Lower lobe of right lung (tissue), 2 donors: ENCODE measurements at places on chromosomes 13 and 19. TPM values are rescaled to one million over a fixed set of nuclear protein-coding genes. Genes with fewer than 3 reads are reported as not detected.

Gene BRME1
- total RNA-seq: 2.0 TPM

Gene CD177
- 5.7 TPM for total RNA-seq

Gene KLK15
- not detected for total RNA-seq

Gene GRIN2D
- 0.95 TPM for total RNA-seq

Gene PCDH9
- 8.9 TPM for total RNA-seq

Gene GALP
- total RNA-seq: not detected

DNA sequence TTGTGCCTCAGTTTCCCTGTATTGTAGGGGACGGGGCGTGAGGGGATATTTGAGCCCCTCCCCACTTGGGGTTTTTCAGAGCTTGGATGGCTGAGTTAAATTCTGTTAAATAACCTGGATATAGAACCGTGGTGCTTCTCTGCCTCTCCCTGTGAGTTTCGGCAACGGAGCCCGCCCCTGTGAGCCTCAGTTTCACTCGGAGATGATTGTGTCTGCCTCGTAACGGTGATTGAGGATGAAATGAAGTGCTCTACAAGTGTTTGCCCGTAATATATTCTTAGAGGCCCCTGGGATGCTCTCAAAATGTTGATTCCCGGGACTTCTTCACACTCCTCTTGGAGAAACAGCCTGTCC is 509 bp downstream of the KXD1 start:
- no peaks in the 10 kb centered on the region for H3K27me3 ChIP-seq
- peaks cover 14% of the 10 kb centered on the region for H3K4me1 ChIP-seq
- no peak for DNase-seq
- H3K4me3 ChIP-seq: peak overlapping the region; percentile 93
- peaks cover 14% of the 10 kb centered on the region for H3K36me3 ChIP-seq

DNA sequence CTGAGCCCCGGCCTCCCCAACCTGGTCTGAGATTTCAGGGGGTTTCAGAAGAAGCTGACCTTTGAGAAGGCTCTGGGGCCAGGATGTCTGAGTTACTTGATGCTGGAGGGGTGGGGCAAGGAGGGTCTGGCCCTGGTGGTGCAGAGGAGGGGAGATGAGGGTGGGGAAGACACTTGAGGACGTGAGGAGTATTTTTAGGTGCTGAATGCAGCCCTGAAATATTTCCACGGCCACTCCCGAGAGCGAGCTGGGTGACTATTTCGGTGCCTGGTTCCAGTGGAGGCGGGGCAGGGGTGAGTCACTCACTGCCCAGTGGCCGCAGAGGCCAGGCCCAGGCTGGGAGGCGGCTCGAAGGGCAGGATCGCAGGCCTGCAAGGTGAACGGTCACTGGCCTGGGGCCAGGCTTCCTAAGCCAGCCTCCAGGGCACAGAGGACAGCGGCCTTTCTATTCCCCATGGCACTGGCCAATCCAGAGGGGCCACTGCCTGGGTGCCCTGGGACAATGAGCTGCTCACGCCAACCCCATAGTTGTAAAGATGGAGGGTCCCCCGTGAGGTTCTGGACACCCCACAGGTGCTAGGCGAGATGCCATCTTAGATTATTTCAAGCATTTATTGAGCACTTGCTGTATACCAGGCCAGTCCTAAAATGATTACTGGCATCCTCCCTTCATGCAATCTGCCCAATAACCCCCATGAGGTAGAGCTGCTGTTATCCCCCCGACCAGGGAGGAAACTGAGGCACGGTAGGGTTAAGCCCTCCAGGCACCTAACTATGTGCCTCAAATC is 19.7 kb upstream of the JUND start:
- H3K27ac ChIP-seq: peak overlapping the region; percentile 69
- DNase-seq: peak; percentile 83
- H3K27me3 ChIP-seq: no peaks in the 10 kb centered on the region
- peaks cover 51% of the 10 kb centered on the region for H3K4me1 ChIP-seq

DNA sequence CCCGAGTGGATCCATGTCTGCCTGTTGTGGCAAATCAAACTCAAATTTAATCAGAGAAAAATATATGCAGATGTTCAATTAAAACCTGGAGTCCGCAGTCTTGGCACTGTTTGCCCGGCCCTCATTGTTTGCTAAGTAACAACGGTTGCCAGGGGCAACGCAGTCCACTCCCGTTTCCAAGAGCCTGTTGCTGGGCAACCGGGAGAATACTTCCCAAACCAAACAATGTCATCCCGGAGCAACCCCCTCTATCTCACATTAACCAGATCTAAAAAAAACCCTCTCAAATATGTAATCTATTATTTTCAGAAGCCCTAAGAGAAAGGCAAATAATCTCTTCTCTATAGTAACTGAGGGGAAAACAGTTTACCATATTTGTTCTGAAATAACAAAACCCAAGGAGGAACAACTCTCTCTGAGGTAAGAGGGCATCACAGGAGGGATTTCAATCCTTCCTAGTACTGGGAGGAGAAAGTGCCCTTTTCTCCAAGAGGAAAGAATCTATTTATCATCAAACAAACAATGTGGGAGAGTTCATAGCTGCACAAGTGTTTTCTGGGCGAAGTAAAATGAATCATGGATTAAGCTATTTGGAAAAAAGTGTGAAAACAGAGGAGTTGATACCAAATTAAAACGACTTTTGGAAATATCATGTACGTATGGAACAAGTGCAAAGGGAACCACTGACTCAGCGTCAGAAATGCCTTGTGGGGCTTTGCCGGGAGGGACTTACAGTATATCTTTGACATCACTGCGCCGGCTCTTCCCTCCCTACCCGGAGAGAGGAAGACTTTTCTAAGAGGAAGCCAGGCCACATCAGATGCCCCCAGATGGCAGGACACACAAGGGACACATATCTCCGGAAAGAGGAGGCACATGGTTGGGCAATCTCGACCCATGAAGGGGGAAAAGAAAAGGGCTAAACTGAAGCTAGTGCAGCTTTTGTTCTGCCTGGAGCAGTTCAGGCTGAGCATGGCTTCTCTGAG is 43.3 kb downstream of the RFX2 start:
- no peak overlapping the region for H3K4me3 ChIP-seq
- peaks cover 69% of the 10 kb centered on the region for H3K4me1 ChIP-seq
- H3K36me3 ChIP-seq: no peaks in the 10 kb centered on the region
- peak; percentile 95 for DNase-seq

DNA sequence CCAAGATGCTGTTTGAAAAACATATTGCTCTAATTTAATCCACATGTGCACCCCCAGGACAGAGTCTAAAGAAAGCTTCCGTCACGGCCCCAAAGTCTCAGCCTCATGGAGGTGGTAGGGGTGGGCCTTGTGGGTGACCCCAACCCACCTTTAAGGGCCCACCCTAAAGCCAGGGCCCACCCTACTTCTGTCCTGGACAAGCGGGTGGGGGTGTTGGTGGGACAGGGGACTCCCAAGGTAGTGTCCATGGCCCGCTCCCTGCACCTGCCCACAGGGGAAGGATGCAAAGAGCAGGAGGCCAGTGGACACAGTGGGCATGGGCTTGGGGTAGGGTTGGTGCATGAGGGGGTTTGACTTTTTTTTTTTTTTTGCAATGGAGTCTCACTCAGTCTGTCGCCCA is 66.8 kb downstream of the KCTD15 start:
- H3K4me1 ChIP-seq: no peaks in the 10 kb centered on the region
- no peak overlapping the region for H3K27ac ChIP-seq
- no peaks in the 10 kb centered on the region for H3K27me3 ChIP-seq
- H3K36me3 ChIP-seq: no peaks in the 10 kb centered on the region
- no peak overlapping the region for H3K4me3 ChIP-seq

DNA sequence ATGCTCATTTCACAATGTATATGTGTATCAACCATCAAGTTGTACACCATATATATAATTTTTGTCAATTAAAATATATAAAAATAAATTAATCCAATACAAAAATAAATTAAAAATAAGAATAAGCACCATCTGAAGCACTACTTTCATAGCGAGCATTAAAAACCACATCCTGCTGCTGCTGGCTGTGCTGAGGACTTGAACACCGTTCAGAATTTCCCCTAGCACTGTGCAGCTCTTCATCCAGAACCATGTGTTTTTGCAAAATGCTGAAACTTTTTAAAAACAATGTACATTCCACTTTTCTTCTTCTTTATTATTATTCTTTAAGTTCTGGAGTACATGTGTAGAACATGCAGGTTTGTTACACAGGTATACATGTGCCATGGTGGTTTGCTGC is 40.0 kb upstream of the FOXO1 start:
- H3K27ac ChIP-seq: no peak overlapping the region
- H3K36me3 ChIP-seq: no peaks in the 10 kb centered on the region
- H3K4me3 ChIP-seq: no peak overlapping the region
- H3K27me3 ChIP-seq: no peaks in the 10 kb centered on the region
- no peaks in the 10 kb centered on the region for H3K4me1 ChIP-seq
- DNase-seq: no peak

DNA sequence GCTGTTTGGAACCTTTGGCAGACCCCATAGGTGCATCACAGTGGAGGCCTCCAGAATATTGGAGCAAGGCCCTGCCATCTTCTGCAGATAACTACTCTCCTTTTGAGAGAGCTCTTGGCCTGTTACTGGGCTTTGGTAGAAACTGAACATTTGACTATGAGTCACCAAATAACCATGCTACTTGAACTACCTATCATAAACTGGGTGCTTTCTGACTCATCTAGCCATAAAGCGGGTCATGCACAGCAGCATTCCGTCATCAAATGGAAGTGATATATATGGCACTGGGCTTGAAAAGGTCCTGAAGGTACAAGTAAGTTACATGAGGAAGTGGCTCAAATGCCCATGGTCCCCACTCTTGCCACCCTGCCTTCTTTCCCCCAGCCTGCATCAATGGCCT is 782.5 kb upstream of the SLITRK6 start:
- DNase-seq: no peak
- no peak overlapping the region for H3K27ac ChIP-seq
- no peaks in the 10 kb centered on the region for H3K4me1 ChIP-seq
- H3K4me3 ChIP-seq: no peak overlapping the region
- H3K27me3 ChIP-seq: no peaks in the 10 kb centered on the region
- H3K36me3 ChIP-seq: no peaks in the 10 kb centered on the region

DNA sequence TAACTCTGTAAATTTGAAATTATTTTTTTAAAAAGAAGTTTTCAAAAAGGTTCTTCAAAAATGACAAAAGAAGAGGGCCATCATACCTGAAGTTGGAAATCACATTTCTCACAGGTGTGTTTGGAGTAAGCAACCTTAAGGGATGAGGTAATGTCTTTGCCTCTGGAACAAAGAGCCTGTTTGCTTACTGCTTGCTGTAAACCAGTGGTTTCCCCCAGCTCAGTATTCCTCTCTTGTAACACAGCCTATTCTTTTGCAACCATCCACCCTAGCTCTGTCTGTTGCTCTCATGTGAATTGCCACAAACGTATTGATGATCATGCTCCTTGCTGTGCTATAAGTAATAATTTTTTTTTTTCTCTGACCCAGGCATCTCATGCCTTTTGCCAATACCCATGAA is 38.1 kb downstream of the UCHL3 start:
- no peak for DNase-seq
- no peaks in the 10 kb centered on the region for H3K4me1 ChIP-seq
- peaks cover 4% of the 10 kb centered on the region for H3K36me3 ChIP-seq
- no peak overlapping the region for H3K4me3 ChIP-seq

- H3K4me1 ChIP-seq: no peaks in the 10 kb centered on the region
- DNase-seq: no peak
- no peak overlapping the region for H3K4me3 ChIP-seq
- H3K27me3 ChIP-seq: no peaks in the 10 kb centered on the region
- no peaks in the 10 kb centered on the region for H3K36me3 ChIP-seq
Observed at GRCh38 chr13:37443538-37443937, 155.0 kb downstream of the POSTN start.

GRCh38 chr13:25330541-25330940 is 29.1 kb downstream of the NUP58 start:
- no peak for DNase-seq
- no peak overlapping the region for H3K27ac ChIP-seq
- H3K4me1 ChIP-seq: no peaks in the 10 kb centered on the region
- H3K27me3 ChIP-seq: no peaks in the 10 kb centered on the region
- H3K4me3 ChIP-seq: no peak overlapping the region

GRCh38 chr13:99507986-99508385 is 6.7 kb downstream of the TM9SF2 start:
- no peak for DNase-seq
- no peak overlapping the region for H3K27ac ChIP-seq
- peaks cover 66% of the 10 kb centered on the region for H3K4me1 ChIP-seq
- H3K27me3 ChIP-seq: no peaks in the 10 kb centered on the region
- H3K4me3 ChIP-seq: no peak overlapping the region
